RWPE1 (cell line): ENCODE measurements at places on chromosomes 3 and 15.
A peak's percentile ranks its signal among the peaks of the same experiment; 100 is the strongest.

DNA sequence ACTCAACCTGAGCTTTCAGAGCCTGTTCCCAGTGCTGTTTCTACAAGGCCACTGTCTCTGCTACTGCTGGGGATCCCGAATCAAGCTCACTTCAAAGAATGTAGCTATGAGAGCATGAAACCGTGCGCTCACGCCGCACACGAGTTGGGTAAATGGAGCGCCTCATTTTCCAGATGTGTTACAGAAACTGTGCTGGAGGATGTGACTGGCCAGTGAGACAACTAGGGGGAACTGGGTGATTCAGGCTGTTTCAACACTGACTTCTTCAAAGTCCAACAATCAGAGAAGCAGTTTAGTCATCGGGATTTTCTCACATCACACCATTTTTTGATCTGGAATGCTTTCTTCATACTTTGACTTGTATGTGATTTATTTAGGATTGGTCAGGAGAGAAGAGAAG lies 3.5 kb downstream of the ZNF710 start:
- peak; percentile 93 for DNase-seq

DNA sequence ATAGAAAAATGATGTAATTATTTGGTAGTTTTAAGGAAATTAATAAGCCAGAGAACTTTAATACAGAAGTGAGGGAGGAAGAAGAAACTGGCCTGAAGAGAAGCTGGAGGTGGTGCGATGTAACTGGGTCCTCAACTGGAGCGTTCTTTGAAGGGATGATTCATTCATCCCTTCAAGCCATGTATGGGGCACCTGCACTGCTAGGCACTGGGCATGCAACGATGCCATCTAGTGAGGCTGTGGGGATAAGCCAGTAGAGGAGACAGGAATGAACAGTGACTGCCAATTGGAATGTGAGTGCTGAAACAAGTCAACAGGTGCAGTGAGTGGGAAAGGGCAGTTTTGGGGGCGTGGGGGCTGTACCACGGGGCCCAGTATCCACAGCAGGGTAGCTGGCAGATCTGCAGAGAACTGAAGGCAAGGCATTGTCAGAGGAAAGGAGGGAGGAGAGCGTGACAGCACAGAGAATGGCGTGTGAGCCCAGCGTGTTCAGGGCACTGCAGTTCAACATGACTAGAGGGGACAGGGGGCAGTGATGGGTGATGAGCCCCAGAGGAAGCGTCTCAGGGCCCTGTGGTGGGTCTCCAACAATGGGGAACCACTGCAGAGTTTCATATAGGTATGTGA lies 3.8 kb upstream of the KIF23 start:
- DNase-seq: peak; percentile 91

DNA sequence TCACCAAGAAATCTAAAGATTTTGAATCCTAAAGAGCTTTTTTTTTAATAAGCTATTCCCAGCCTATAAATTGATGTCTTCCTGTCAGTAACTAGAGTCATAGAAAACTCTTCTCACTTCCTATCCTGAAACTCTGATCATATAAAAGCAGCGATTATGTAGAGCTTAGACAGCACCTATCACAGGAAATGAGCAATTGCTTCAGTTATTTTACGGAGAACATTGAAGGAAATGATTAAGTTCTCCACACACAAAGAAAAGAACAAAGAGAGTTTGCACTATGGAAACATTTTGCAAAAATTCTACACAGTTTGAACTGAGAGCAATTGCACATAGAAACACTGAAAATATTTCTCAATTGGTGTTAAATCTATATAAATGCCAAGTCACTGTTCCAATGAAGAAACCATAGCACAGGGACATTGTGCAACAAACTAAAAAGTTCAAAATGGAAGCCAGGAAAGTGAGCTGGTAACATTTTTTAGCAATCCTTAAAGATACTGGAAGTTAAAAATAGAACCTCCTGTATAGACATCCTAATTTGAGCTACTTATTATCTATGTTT lies 291.5 kb upstream of the ARHGEF26 start:
- DNase-seq: peak; percentile 14

DNA sequence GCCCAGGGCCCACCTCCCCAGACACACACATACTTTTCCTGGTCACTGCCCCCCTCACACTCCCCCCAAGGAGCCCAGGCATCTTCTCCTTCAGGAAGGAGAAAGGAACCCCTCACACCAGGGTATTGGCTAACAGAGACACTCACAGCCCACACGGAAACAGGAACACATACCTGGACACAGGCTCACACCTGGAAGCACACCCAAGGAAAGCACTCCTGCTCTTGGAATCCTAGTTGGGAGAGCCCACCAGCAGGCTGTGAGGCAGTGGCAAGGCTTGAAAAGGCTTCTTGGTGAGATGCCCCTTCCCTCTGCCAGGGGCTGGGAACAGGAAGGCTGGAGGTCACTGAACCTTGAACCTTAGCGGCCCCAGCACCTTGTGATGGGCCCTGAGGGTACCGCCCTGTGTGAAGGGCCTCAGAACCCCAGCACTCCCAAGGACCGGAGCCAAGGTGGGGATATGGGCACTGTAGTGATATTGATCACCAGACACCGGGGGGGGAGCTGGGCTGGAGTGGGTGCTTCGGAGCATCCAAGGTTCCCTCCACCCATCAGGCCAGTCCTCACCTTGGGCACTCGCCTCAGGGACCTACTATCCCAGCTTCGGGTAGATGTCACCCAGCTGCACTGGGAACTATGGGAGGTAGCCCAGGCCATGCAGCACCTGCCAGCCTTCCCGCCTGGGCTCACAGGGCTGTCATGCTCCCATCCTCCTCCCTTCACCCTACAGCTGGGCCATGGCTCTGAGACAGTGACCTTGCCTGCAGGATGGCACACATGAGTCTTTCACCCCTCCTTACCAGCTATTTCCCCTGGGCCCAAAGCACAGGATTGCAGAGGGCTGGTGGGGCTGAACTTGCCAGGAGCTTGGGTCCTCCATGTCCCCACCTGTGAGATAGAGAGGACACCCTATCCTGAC lies 16.4 kb downstream of the MYL3 start:
- no peak for DNase-seq
